ENCODE measurements at places on chromosomes 2 and 18.

DNA sequence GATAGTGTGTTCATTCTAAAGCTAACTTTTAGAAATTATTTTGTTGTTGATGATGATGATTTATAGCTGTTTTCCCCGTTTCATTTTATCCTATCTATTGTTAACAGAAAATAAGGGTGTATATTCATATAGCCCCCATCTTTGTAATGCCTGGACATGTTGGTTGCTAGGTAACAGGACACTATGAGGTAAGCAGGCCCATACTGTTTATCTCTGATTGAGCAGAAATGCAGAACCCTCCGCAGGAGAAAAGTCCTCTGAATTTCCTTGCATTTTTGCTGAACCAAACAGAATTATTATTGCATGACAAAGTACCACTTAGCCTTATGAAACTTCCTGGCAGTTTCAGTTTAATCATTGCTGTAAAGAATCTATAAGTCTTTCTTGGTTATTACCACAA lies 339.4 kb downstream of the DCC start:
- DNase-seq: no peak

DNA sequence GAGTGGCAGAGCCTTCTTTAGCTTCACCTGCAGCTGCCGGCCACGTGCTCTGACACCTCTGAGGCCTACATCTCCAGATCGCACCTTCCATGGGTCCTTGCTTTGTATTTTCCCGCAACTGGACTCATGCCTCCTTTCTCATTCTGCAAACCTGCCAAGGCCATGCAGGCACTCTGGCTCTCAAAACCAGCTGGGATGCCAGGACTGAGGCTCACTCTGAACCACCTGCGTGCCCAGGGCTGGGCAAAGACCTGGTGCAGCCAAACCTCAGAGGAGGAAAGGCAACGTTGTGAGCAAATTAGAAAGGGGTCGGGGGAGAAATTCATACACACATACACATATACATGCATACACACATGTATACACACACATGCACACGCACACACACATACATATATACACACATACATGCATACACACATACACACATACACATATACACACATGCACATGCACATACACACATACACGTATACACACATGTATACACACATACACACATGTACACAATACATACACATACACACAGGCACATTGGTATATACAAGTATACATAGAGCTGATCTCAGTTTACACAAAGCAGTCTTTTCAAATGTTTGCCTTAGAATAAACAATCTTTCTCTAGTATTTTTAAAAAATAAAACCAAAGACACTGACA lies 125.2 kb downstream of the RTP5 start:
- DNase-seq: no peak

DNA sequence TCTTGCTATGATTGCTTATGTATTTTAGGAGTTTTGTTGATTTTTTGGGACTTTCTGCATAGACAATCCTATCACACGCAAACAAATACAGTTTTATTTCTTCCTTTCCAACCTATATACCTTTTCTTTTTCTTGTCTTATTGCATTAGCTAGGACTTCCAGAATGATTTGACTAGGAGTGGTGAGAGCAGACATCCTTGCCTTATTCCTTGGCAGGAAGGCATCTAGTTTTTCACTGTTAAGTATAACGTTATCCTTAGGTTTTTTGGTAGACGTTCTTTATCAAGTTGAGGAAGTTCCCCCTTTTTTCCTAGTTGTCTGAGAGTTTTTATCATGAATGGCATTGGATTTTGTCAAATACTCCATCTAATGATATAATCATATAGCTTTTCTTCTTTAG lies 25.8 kb downstream of the EHBP1 start:
- DNase-seq: no peak

- no peak for DNase-seq
Observed at GRCh38 chr2:210798180-210798579, 241.8 kb downstream of the CPS1 start.

Measured in CD4-positive, alpha-beta T cell treated with Interleukin-4 for 1 hour (primary cell).